Pons (tissue), 1 donor: ENCODE measurements at places on chromosomes 7 and 10.

DNA sequence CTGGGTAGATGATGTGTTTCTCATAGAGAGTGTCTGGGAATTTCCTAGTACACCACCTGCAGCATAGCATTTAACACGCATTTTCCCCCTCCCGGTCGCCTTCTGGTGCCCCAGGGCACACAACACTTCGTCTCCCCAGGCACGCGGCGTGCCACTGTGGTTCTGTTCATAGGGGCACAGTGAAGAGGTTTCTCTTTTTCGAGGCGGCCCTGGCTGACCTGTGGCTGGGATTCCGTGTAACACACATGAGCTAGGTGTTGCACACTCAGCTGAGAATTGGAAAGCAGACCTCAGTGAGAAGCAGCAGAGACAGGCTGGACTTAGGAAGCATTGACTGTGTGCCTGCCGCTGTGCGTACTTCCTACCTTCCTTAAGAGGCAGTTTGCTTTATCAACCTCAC lies 214.3 kb upstream of the SHH start:
- DNase-seq: no peak

DNA sequence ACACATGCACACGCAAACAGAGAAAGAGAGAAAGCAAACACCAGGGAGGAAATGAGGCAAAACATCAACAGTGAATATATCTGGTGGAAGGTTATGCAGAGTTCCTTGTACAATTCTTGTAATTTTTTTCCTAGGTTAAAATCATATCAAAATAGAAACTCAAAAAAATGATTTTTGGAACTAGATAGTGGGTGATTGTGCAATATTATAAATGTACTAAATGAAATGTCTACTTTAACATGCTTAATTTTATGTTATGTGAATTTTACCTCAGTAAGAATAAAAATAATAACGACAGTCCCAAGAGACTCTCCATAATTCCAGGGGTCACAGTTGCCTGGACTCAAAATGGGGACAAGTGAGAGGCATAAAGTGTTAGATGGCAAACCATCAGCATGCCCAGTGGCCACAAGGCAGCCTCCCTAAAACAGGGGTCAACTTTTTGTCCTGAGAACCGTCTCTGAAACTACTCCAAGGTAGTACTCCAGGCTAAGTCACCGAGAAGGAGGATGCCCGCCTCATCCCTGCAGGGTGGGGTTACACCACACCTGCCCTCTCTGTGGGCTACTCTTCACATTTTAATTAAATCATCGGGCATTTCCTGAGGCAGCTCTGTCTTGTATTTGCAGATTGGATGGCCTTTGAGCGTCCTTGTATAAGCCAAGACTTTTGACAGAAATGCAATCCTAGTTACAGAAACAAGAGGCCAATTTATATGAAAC lies 267.7 kb downstream of the ELMO1 start:
- DNase-seq: no peak

DNA sequence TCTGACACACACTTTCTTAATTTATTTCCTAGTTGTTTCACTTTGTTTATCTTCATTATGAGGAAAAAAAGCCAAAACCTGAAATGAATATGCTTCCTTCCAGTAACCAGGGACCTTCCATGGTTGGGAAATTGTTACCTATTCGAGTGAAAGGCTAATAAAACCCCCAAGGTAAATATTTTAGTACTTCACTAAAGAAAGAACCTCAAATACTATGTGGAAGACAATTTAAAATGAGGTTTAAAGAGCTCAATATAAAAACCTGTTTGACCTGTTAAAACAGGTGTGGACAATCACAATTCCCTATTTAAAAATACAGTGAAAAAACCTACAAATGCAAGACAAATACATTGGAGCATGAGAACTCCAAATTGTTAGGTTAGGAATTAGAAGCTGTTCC lies 192.6 kb downstream of the CFTR start:
- no peak for DNase-seq

GRCh38 chr10:34163075-34163905 lies 651.8 kb downstream of the PARD3 start:
- DNase-seq: no peak

GRCh38 chr7:108034586-108034985 lies 31.6 kb upstream of the LAMB1 start:
- no peak for DNase-seq

- DNase-seq: no peak
Measured at GRCh38 chr7:133623721-133624120, 370.8 kb downstream of the EXOC4 start.
